Right lung (tissue), 10 donors: ENCODE measurements at places on chromosomes 2 and 18. TPM values are rescaled to one million over a fixed set of nuclear protein-coding genes. Genes with fewer than 3 reads are reported as not detected.

GRCh38 chr2:237455764-237456163 lies 31.3 kb upstream of the MLPH start:
- no peak for DNase-seq

- DNase-seq: no peak
Observed at GRCh38 chr2:222082201-222082600, 216.6 kb downstream of the PAX3 start.

GRCh38 chr2:233707940-233708644 lies 4.6 kb upstream of the UGT1A5 start:
- no peak for DNase-seq

- no peak for DNase-seq
Observed at GRCh38 chr2:194962254-194962653, 694.8 kb upstream of the SLC39A10 start.

DNA sequence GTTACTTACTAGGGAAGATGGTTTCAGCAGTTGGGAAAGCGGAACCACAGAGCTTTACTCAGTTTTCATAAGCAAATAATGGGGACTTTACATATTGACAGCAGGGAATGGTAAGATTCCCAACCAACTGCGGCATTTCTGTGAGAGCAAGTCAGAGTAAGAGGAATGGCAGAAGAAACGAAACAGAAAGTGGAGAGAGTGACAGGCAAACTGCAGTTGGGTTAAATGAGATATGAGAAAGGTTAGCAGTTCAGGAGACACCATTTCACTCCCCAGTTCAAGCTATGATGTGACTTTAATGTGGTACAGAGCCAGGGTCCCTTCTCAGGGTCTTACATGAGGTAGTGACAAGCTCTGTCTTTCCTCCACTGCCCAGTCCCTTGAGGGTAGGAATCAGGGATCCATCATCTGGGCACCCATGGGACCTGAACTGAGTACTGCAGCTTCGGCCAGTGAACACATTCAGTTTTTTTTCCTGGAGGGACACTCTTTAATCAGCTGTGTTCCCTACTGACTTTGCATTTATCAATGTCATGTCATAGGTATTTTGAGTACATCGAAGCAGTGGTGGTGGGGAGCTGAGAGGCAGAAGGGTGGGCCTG lies 33.0 kb upstream of the GREB1 start:
- no peak for DNase-seq

Gene SLC20A1
- 40.3 TPM for polyA plus RNA-seq

- DNase-seq: no peak
Observed at GRCh38 chr2:218777276-218777990, 4.5 kb upstream of the CYP27A1 start.

DNA sequence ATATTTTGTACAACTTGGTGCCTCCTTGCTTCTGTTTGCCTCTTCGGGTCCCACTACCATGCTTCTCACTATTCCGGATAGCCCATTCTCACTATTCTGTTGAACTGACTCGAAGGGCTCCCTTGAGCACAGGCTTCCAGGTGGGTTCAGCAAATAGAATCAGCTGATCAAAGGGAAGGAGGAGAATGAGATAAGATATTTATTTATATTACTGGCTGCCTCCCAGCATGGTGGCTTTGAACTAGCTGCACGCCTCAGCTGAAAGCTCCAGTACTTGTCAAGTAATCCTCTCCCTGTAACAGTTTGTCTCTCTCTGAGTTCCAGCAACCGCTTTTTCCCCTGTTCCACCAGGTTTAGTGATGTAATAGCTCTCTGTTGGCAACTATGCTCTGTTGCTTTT lies 187.8 kb upstream of the HNRNPA3 start:
- DNase-seq: no peak

Gene PLB1
- polyA plus RNA-seq: 1.2 TPM

- DNase-seq: no peak
Observed at GRCh38 chr2:3007135-3007534, 370.5 kb downstream of the EIPR1 start.

DNA sequence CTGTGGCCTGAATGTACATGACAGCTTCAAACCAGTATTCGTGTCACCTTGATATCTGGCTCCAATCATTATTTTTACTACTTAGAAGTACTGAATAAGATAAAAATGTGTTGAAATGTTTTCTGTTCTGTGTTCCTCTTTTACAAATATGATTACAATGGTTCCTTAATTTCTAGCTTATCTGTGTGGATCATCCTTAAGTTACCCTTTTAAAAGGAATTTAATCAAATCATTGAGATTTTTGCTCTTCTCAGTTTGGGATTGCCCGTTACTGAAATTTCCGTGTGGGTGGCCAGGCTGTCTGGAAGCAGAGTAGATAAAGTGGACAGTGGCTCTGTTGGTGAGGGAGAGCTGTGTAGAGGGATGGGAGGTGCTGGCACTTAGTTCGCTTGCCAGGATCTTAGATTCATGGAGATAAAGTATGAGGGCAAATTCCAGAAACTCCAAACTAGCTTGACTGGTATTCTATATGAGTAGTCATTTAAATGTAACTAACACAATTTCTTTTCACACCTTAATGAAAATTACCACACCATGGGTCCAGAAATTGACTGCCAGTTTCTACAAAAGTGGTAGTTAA lies 27.4 kb upstream of the SAG start:
- no peak for DNase-seq

- DNase-seq: no peak
Observed at GRCh38 chr2:240662681-240663080, 20.0 kb downstream of the AQP12B start.

DNA sequence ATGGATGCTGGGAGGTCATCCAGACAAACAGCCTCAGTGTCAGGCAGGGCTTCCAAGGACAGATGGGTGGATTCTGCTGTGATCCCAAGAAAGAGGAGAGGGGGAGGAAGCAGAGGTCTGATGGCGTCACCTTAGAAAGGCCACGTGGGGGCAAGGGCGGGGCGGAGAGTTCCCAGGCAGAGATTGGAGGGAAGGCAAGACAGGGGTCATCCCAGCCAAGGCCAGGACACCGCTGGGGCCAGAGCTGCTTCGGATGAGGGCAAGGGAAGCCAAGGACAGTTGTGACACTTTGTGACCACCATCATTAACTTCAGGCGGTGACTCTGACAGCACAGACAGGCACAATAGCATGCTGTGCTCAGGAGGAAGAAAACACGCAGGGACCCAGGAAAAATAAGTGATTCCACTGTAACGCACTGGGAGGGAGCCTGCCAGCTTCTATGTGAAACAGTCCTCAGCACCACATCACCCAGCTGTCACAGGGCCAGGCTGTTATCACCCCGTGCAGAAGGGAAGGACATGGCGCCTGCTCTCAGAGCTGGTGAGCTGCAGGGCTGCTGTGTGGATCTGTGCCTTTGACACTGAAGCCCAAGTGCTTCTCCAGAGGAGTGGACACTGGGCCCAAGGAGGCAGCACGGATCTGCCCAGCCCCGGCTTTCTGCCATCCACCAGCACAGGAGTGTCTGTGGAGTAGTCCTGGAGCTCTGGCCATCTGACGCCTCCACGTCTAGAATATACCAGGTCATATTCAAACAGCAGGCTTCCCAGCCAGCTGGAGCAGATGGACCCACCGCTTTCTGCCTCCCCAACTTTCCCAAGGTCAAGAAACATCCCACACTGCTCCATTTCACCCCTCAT lies 204.1 kb downstream of the NDUFA10 start:
- no peak for DNase-seq

DNA sequence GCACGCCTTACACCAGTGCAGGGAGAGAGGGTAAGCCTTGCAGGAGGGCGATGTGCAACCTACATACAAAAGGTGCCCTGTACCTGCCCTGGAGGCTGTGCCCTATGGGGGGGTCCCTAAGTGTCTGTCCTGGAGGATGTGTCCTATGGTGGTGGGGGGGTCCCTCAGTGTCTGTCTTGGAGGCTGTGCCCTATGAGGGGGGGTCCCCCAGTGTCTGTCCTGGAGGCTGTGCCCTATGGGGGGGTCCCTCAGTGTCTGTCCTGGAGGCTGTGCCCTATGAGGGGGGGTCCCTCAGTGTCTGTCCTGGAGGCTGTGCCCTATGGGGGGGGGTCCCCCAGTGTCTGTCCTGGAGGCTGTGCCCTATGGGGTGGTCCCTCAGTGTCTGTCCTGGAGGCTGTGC lies 216.6 kb downstream of the HDAC4 start:
- DNase-seq: no peak

DNA sequence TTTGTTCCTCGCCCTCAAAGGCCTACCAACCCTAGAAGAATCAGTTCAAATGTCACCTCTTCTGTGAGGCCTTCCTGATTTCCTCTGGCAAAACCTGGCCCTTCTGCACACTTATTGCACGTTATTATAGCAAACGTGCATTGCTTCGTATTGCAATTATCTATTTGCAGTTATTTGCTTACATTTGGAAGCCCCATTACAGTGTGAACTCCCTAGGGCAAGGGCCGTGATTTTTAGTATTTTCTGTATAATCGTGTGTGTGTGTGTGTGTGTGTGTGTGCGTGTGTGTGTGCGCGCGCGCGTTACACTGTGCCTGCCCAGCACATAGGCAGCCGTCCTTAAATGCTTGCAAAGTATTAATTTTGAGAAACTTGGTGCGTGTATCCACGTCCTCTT lies 460 bp upstream of the SEMA4F start:
- DNase-seq: no peak

DNA sequence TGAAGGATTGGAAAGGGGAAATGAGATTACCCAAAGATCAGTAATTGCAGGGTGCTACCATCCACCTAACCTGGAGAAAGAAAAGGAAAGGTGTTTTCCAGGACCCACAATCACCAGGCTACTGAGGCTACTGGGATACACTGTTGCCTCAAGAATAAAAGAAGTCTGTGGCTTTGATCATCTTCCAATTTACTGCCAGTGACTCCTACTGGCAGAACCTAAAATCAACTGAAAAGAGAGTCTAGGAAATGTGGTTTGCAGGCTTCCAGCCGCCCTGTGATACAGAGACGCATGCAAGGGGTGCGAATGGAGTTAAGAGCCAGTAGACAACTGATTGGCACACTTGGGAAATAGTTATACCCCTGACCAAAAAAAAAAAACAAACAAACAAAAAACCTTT lies 16.6 kb upstream of the TTL start:
- DNase-seq: no peak

Gene LAMA1
- polyA plus RNA-seq: 9.7 TPM

GRCh38 chr2:33375054-33375453 lies 101.4 kb upstream of the RASGRP3 start:
- DNase-seq: no peak

DNA sequence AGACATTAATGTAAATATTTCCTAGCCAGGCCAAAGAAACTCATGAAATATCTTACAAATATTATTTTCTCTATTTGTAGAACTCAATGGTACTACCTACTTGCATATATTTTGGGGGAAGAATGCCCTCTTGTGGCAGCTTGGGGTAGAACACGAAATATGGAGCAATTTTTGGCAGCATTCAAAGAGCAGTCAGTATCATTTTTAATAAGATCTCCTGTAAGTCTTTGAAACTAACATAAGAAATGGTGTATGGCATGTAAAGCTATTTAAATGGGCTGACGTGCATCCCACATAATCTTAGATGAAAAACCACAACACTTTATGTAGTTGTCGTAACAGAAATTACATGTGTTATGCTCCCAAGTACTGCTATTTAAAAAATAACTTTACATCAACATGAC lies 62.3 kb upstream of the CCDC195 start:
- DNase-seq: peak; percentile 33

GRCh38 chr18:59553273-59553870 lies 143.9 kb downstream of the CCBE1 start:
- no peak for DNase-seq

- DNase-seq: no peak
Observed at GRCh38 chr2:120134263-120134662, 88.9 kb downstream of the TMEM185B start.

GRCh38 chr2:61470965-61471904 lies at the start of gene USP34:
TSS of gene USP34 (minus strand) at chr2:61471087. CDS start at chr2:61470692, 395 bp downstream.
- peak; percentile 97 for DNase-seq

Gene MOGAT1
- not detected for polyA plus RNA-seq

DNA sequence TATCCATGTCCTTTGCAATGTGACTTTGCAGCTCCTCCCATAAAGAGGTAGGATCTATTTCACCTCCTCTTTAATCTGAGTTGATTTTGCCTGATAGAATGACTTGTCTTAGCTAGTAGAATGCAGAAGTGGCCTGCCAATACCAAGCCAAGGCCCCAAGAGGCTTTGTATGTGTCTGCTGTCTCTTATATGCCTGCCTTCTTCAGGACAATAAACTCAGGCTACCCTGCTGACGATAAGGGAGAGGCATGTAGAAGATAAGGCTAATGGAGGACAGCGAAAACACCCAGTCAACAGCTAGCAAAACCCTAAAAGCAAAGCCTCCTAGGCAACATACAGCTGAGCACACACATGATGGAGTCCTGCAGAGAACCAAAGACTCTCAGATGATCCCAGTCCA lies 1.8 kb upstream of the ZC3H8 start:
- DNase-seq: no peak

DNA sequence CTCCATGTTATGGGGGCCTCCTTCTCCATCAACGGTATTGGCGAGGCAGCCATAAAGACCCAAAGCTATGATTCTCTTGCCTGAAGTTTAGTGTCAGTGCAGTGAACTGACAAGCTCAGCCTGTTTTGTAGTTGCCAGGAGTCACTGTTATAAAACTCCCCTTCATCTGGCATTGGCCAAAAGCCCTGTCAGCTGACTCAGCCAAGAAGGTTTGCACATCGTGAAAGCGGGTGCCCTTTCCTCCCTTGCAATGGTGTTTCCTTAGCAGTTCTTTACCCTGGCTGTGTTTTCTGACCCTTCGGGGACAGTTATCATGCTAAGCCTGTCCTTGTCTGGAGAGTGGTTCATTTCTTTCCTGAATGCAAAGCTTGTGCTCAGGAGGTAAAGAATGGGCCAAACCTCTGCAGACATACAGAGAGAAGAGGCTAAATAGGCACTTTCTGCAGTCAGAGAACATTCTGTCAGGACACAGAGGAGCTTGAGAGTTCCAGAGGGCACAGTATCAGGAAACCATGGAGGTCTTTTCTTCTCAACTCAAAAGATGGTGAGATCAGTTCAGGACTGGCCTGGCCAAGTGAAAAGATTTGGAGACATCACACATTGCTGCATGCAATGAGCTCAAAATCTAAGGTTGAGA lies 414.2 kb downstream of the ZNF521 start:
- DNase-seq: no peak

Gene SALL3
- polyA plus RNA-seq: 0.04 TPM

GRCh38 chr18:42574871-42575270 lies 540.6 kb downstream of the RIT2 start:
- DNase-seq: no peak

- DNase-seq: peak; percentile 56
Observed at GRCh38 chr2:174682578-174683391, 81.5 kb downstream of the CHRNA1 start.

GRCh38 chr2:39469807-39470206 lies 32.7 kb upstream of the MAP4K3 start:
- no peak for DNase-seq

- DNase-seq: no peak
Observed at GRCh38 chr2:134198006-134198634, 55.8 kb upstream of the MGAT5 start.

- no peak for DNase-seq
Observed at GRCh38 chr2:767440-767839, 90.2 kb upstream of the TMEM18 start.

Gene ADAM23
- 4.5 TPM for polyA plus RNA-seq

GRCh38 chr2:104118889-104119288 lies 735.0 kb upstream of the POU3F3 start:
- DNase-seq: no peak
